Stimulated activated CD8-positive, alpha-beta memory T cell treated with anti-CD3 and anti-CD28 coated beads, Interleukin-7, amount 100 ng/mL, for 4 hours (primary cell): ENCODE measurements at places on chromosomes 3 and 15.

DNA sequence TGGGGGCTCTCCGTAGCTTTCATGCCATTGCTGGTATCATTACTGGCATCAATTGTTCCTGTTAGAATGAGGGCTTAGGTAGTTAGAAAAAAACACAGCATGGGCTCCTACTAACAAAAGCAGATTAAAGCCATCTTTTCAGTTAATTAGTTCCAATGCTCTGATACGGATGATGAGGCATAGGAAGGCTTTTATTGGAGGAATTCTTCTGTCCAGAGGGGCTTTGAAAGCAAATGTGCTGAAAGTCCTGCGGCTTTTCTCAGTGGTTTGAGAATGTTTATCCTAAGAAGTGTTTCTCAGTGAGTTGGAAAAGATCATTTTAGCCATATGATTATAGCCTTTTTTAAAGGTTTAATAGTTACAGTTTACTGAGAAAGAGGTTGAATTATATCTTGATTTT, 198.5 kb downstream of the THSD4 start:
- no peak for DNase-seq

DNA sequence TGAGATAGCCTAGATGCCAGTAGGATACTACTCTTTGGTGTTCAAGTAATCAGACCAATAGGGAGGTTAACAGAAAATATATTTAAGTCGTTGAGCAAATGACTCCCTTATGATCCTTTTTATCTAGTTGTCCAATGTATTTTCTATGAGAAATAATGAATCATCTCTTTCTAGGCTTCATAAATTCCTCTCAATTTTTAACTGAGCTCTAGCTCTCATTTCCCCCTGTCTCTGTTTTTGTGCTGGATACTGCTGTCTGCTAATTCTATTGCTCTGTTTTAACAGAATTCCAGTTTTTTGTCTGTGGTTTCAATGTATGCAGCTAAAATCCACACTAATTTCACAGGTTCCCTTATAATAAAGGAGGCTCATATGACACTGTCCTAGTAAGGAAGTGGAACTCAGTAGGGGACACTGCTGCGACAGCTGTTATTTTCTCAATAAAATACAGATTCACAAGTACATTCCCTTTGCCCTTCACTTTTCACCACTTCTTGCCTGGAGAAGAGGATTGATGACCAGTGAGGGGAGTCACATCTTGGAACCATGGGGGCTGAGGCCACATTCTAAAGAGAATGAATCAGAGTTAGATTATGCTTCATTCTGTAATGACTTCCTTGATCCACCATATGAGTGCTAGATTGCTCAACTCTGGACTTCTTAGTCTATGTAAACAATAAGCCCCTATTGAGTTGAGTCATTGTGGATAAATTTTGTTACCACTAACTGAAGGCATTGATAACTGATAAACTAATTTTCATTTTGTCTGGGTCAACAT, 558.7 kb upstream of the KCNMB2 start:
- no peak for DNase-seq

GRCh38 chr3:155744010-155744625, 753 bp downstream of the PLCH1 start:
- DNase-seq, result no peak

- no peak for DNase-seq
These were observed 111.9 kb downstream of the BCHE start for GRCh38 chr3:165725296-165725695.

DNA sequence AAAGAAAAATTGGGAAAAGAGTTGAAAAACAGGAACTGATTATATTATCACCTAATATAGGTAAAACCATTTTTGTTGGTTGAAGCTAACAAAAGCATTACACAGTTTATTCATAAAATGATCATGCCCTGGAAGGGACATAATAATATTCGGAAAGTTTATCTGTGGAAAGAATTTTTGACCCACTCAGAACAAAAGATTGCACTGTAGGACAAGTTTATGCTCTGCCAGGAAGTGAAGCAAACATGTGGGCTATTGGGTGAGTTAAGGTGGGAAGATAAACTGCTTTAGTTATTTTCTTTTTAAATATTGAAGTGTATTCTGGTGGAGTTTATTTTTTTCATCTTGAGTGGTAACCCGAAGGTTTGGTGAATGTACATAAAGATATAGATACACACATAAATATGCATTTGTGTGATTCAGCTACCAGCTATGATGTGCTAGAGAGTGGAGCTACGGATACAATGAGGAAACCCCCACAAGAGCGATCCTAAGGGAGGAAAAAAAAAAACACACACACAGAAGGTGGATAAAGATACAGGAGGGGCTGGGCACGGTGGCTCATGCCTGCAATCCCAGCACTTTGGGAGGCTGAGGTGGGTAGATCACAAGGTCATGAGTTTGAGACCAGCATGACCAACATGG, 506.4 kb upstream of the THBS1 start:
- no peak for DNase-seq

DNA sequence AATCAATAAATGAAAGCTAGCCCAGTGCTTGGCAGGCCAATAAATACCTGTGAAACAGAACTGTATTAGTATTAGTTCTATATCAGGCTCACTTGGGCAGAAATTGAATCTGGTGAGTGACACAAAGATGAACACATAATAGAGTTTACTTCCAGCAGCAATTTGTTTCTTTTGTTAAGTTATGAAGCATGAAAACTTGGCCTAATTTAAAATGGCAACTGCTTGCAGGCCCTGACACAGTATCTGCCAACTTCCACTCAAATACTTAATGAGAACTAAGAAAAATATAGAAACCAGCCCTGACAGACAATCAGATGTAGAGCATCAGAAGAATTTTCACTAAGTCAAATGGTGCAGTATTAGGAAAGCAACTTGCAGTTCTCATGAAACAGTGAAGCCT, 37.6 kb upstream of the LRIG1 start:
- no peak for DNase-seq

DNA sequence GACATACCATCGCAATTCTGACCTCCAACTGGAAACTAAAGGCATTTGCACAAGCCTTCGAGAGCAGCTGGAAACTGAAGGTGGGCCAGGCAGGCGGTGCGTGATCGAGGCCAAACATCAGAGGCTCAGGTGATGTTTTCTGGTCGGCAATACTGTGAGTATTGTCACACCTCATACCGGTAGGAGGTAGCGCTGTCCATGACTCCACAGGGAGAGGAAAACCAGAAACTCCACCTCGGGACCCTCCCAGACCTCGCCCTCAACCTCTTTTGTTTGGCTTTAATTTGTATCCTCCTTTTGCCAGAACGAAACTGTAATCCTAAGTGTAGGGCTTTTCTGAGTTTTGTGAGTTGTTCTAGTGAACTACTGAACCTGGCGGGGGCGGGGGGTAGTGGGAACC, 43.6 kb downstream of the LDHAL6B start:
- no peak for DNase-seq

GRCh38 chr3:37093481-37093880, 80.9 kb downstream of the LRRFIP2 start:
- no peak for DNase-seq

- DNase-seq, result no peak
These were observed 192.8 kb downstream of the UBE3A start for GRCh38 chr15:25245801-25246622.

GRCh38 chr3:101931081-101931480, 81.8 kb downstream of the NFKBIZ start:
- no peak for DNase-seq

DNA sequence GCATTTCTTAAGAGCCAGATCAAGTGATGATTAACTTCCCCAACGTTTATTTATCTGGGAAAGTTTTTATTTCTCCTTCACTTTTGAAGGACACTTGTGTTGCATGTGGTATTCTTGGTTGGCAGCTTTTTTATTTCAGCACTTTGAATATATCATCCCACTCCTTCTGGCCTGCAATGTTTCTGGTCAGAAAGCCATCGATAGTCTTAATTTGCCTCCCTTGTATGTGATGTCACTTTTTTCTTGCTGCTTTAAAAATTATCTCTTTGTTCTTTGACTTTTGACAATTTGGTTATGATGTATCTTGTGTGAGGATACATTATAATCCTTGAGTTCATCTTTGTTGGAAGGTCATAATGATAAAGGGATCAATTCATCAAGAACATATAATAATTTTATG, 503.2 kb downstream of the OTOL1 start:
- DNase-seq, result no peak

DNA sequence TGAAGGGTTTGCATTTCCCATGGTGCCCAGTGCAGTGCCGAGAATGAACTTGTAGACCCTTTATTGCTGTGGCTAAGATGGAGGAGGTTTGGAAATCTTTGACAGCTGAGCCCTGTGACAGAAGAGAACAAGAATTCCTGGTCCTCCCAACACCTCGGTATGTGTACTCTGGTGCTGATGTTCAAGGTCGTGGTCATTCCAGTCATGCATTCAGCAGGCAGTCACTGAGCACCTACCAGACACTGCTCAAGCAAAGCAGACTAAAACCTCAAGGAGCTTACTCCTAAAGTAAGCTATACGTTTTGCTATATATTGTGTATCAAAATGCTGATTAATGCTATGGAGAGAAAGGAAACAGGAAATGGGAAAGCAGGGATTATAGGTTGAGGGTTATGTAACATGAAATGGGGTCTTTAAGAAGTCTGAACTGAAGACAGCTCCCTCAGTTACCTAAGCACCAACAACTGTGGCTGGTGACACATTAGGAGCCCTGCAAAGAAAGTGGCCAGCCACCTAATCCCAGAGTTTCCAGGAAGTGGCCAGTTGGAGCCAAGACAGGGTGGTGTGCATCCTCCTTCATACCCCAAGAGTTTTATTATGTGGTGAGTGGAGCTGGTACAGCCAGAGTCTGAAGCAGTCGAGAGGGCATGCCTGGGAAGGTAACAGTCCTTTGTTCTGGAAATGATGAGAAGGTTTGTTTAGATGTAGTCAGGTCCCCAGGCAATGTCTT, 65.0 kb downstream of the CCNL1 start:
- DNase-seq, result no peak

DNA sequence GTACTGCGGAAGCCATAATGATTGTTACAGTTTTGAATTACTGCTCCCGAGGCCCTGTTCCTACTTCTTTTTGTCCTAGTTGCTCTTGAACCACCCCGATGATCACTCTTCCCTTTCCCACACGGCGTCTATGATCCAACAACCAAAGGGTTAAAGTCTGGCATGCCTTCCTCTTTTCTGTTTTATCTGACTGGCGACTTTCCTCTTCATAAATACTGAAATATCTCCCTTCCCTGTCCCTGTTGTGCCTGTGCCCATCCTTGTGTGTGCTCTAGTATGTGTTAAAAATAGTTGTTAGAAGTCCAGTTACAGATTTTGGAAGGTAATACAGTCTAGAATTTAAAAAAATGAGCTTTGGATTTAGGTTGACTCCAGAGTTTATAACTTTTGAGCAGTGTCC, 83.6 kb downstream of the AKAP13 start:
- DNase-seq, result no peak

DNA sequence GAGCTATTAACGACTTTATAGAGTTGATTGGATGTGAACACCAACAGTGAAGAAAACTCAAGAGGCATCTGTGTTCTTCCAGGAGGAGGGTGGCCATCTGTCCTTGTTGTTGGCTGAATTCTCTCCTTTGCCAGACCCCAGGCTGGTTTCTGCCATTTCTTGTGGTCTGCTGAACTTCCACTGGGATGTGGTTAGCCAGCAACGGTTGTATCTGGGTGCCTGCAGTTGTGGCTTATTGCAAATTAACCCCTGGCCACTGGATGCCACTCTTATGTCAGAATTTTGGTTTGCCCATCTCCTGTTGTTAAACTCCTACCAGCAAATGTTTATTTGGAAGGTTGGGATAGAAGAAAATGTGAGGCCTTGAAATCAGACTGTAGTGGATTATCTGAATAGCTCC, 163.6 kb upstream of the TBC1D5 start:
- no peak for DNase-seq

GRCh38 chr3:188220097-188220788, 66.3 kb downstream of the LPP start:
- DNase-seq, result no peak

DNA sequence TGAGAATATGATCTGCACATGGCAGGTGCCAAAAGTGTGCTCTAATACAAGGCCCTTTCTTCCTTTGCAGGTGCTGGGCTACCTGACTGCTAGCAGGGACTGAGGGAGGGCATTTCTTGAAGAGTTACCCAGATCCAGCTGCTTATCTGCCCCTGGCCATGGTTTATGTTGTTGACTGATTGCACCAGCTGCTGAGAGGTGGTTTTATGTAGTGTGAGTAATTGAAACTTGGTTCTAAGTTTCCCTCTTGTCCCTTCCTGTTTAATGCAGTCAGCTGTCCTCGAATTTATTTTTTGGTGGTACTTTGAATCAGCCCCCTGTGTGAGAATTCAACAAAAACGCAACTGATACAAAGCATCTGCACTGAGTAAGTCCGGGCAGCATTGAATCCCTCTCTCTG, 288.3 kb upstream of the C2CD4B start:
- no peak for DNase-seq

DNA sequence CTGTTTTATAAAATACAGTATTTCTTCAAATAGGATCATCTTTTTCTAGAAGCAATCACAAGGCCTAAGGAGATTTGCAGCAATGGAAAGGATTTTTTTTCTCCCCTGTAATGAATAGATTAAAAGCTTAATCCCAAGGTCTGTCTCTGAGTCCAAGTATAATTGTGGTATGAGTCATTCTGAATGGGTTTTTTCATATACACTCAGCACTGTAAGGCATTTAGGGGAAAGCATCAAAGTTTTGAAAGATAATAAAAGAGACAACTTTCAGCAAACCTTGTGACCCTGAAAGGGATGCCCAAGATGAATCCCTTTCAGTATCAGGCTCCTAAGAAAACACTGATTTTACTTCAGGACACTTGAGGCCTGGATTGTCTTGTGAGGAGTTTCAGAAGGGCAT, 23.3 kb upstream of the LARS2 start:
- no peak for DNase-seq

DNA sequence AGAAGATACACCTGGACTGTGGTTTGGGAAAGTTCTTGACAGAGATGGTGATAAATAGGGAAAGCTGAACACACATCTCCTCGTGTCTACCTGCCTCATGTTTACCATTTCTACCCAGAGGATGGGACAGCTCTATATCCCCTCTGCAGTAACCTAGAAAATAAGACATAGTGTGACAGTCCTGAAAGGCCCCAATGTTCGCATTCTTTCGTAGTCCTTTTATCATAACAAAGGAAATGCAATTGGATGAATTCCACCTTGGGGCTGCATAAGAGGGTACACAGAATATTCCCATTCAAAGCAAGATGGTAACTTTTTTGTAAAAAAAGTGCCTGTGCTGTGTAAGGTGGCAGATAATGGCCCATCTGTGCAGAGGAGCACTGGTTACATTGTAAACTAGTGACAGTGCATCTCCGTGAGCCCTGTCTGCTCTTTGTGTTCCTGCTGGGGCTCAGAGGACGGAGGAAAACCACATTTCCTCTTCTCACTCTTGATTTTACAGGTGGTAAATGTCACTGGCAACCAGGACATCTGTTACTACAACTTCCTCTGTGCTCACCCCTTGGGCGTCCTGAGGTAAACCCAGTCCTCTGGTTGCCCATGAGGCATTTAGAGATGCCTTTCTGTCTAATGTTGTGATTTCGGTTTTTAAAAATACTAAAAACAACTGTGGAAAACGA, 74.3 kb downstream of the SIDT1 start:
- DNase-seq, result peak; percentile 8

- DNase-seq, result no peak
These were observed 116.1 kb downstream of the KLF13 start for GRCh38 chr15:31442699-31443111.
